ENCODE measurements at places on chromosomes 12 and 14.

DNA sequence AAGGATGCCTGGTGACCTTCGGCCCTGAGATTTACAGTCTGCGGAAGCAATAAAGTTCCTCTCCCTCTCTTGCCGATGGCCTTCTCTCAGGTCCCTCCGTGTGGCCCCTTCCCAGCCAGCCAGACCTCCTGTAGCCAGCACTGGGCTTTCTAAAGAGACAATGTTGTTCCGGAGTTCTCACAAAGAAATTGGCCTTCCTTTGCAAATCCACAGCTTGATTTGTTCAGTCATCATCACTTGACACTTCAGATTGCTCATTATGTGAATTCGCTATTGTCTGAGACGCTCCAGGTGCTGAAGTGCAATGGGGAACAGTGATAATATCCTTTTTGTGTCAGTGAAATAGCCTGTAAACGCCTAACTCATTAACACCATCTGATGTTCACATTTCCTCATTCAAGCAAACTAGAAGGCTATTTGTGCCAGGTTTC, 43.7 kb upstream of the GPHB5 start:
- DNase-seq, result peak; percentile 27

DNA sequence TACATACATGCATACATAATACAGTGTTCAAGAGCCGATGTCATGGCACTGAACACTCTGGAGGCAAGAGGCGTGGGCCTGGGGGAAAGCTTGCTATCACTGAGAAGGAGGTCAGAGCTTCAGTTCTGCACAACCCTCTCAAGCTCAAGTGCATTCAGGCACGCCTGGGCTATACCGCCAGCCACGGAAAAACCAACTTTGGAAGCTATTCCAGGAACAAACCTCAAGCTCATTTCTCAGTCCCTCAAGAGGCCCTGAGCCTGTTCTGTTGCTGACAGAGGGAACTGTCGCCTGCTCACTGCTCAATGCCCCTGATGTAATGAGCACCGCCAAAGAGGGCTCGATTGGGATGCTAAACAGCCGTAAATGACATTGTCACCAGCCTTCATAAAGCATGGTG, 9.2 kb downstream of the NOS1 start:
- no peak for DNase-seq

GRCh38 chr12:49515266-49515665, 23.6 kb upstream of the KCNH3 start:
- DNase-seq, result no peak

DNA sequence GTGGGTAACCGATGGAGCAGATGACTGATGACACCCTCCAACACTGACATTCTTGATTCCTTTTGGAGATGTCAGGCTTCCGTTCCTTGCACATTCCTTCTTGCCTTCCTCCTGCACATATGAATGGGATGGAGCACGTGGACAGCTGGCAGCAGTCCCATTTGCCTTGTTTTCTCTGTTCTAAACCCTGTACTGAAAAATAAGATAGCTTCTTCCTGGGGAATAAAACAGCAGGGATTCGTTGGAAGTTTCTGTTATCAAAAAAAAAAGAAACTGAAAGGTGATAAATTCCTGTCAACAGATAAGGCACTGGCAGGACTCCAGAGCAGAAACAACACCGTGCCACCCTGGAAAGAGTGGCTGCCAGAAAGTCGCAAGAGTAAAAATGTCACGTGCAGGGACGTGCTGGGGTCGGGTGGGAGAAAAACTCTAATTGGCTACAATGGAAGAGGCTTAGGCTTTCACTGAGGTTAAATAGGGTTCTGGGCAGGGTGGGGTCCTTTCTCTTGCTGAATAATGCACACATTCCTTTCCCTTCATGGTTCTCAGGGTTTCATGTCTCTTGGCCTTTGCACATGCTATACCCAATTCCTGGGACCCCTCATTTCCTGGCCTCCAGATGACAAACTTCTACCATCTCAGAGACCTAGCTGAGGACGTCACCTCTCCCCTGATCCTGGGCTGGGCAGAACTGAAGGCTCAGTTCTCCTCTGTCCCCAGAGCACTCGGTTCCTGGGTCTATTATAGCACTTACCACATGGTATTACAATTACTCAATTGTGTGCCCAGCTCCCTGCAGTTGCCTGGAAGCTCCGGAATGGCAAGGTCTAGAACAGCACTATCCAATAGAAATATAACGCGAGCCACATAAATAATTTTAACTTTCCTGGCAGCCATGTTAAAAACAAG, 7.0 kb upstream of the NUAK1 start:
- DNase-seq, result peak; percentile 47

DNA sequence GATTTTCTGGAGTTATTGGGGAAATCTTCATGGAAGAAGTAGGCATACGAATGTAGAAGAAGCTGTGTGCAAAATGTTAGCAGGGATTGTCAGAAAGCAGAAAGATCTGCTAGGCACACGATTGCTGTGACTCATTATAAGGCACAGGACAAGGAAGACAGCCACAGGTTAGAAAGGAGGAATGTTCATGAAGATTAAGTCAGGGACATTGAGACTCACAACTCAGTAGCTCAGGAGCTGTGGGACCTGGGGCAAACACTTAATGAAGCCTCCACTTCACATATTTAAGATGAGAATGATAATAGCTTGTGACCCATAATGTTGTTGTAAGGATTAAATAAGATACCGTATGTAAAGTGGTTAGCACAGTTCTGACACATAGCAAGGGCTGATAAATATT, 26.6 kb upstream of the RTRAF start:
- DNase-seq, result no peak

DNA sequence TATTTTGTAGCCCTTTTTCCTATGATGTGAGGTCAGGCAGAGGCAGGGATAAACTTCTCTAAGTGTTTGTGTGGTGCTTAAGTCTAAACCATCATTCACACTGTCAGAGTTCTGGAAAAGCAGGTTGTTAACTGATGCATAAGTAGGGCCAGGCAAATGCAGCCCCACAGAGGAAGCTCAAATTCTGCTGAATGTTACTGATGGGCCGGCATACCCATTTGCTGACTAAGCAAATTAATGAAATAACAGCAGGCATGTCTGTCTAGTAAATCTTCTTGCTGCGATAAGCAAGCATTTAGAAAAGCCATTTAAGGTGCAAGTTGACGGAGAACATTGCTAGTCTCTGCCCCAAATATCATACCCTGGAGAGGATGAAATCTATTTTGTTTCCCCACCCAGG, 523.2 kb upstream of the CCDC196 start:
- DNase-seq, result no peak

DNA sequence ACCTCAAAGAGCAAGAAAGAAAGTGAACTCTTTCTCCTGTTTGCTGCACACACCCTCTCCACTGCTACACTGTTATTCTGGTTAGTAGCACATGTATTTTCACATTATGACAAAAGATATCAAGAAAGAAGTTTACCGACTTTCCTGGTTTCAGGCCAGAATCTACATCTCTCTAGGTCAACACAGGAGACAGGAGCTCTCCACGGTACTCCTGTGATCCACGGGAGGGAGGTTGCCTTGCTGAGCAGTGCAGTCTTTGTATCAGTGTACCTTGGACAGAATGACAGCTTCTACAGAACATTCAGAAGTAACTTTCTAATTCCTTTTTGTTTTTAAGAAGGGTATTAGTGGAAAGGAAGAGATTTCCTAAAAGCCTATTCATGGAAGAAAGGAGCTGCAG, 805.6 kb downstream of the NRXN3 start:
- no peak for DNase-seq

GRCh38 chr12:45731190-45731775, 1.8 kb downstream of the ARID2 start:
- no peak for DNase-seq

- no peak for DNase-seq
Measured at GRCh38 chr12:3520711-3521110, 29.7 kb downstream of the PRMT8 start.

- no peak for DNase-seq
Measured at GRCh38 chr12:105640761-105641160, 310.3 kb downstream of the C12orf75 start.

DNA sequence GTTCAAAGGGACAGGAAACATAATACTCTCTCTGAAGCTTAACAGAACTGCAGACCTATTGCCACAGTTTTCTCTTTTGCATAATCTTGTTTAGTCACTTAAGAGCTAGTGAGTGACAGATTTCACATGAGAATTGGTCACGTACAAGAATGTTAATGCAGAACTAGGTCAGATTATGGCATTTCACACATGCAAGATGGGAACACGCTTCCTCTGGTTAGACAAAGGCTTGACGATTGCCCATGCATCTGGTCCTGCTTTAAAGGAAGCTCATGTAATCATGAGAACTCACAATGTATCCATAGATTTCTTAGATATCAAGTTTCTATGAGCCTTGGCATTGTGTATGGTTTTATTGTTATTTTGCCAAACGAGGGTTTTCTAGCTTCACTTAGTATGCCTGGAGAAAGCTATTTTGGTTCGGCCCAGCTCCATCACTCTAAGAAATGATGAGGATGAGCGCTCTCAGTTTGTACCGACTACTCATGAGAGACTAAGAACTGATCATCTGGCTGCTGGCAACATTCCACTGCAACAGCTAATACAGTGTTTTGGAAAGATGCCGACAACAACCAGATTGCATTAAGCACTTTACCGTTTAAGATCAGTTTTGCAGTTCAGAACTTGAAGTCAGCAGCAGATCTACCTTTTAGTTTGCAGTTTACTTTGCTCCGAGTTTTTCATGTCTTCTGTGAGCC, 380.0 kb downstream of the DIO2 start:
- DNase-seq, result no peak

GRCh38 chr14:50963919-50964318, 19.6 kb upstream of the PYGL start:
- no peak for DNase-seq

DNA sequence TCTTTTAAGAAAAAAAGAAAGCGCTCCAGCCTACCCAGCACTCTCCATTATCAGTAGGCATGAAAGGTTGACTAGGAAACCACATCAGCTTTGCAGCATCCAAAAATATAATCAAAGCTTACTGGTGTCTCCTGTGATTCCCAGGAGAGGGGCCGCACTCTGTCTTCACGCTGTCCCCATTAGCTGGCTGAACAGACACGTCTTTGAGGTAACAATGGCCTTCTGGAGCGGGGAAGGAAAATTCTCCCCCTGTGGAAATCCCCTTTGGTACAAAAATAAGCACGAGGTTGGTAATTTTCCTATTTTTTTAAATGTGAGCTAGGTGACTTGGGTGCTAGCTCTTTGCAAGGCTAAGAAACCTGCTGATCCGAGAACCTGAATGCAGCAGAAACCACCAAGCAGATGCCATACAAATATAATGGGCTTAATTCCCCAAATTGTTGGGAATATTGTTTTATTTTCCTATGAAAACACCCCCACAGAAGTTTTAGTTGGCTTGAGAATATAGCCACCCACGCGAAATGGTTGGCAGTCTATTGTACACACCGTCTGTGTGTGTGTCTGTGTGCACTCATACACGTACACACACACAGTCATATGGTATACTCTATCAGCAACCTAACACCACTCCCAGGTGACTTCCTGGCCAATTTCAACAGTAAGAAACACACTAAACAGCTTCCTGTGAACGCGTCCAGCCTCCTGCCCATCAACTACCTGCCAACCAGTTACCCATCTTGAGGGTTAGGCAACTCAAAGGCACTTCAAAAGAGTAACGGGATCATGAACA, 71.2 kb downstream of the KSR2 start:
- no peak for DNase-seq

DNA sequence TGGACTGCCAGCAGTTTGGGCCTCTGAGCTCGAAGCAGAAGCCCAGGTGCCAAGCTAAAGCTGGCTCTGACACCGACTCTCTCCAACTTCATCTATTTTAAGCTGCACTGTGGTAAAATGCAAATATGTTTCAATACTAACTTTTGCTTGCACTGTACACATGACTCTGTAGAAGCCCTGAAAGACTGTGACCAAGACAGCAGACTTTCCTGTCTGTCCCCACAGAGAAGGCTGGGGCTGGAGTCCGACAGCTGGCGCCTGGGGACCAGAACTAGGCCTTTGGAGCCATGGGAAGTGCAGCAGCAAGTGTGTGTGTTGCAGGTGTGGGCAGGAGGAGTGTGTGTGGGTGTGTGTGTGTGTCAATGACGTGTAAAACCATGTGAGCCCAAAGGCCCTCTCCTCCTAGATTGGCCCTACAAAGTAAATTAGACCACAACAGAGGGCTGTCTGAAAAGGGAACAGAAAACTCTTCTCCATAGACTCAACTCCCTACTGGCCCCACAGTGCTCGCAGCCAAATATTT, 16.4 kb upstream of the RAB35 start:
- DNase-seq, result no peak

DNA sequence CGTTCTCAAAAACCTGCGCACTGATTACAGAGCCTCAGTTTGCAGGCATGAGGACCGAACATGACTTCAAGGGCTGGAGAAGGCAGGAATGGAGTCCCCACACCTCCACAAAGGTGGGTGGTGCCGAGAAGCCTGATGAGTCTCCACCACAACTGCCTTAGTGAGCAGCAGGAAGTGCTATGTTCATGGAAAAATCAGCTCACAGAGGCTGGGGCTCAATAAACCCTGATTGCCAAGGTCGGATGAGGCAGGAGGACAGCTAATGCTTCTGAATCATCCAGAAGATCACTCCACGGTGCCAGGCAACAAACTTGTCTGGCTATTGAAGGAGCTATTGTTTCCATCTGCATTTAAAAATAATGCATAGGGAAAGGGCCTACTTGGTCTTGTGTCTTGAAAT, 31.1 kb downstream of the APPL2 start:
- DNase-seq, result no peak

DNA sequence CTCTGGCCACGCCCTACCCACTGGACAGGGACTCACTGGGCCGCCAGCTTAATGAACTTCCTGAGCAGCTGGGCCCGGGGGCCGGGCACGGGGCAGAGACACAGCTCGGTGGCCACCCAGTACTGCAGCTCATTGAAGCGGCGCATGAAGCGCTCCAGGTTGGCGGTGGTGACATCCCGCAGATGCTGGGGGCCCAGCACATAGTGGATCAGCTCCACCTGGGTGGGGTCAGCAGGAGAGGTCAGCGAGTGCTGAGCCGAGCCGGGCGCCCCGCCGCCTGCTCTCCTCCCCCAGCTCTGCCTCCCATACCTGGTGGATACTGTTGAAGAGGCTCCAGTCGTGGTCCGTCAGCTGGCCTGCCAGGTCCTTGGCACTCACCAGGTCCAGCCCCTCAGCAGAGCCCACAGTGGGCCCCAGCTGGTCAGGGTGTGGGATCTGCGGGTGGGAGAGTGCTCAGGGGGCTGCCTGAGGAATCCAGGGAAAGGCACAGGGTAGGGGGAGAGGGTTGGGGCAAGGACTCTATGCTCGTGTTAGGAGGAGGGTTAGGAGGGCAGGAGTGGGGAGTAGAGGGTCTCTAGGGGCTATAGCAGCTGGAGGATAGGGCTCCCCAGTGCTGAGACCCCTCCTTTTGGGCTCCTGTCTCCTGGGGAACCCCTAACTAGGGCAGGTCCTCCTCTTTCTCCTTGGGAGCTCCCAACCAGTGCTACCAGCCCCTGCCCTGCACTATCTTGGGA, 15.5 kb upstream of the ENDOU start:
- peak; percentile 81 for DNase-seq

GRCh38 chr14:104705340-104706047, 16.1 kb downstream of the INF2 start:
- no peak for DNase-seq

- DNase-seq, result peak; percentile 65
Measured at GRCh38 chr14:103099733-103100280, 5.3 kb downstream of the EXOC3L4 start.

Data from kidney (tissue), 22 donors.